ENCODE measurements at places on chromosomes 2 and 18.

DNA sequence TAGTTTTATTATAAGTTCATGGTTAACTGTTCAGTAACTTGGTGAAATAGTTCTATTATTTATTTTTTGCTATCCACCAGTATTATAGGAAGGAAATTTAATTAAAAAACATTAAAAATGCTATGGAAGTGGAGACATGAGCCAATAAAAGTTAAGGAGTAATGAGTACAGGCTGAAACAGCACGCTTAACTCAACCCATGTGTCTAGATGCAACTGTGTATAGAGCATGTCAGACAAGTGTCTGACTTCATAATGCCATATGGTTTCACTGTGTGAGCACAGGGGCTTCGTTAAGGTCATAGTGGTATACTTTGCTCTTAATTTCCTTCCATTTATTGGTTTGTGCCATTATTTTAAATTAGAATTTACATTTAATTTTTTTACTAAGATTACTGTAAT lies 566.8 kb upstream of the NRP2 start:
- no peak for DNase-seq

DNA sequence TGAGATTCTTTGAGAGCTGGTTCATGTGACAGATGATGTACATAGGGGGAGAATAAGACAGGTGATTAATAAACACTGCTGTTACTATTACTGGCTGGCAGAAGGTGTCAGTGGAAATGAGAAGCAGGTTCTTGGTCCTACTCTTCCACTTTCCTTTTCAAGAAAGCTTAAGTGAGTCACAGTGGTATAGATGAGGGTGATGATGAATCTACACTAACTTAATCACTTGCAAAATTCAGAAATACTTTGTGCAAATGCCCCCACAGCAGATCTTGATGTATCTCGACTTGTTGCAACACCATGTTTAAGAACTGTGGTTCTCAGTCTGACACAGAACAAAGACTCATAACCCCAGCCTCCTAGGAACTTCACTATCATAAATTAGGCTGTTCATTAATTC lies 35.9 kb upstream of the MGAT5 start:
- no peak for DNase-seq

- DNase-seq = no peak
These were observed 18.9 kb downstream of the MGAT5 start for GRCh38 chr2:134272806-134273205.

DNA sequence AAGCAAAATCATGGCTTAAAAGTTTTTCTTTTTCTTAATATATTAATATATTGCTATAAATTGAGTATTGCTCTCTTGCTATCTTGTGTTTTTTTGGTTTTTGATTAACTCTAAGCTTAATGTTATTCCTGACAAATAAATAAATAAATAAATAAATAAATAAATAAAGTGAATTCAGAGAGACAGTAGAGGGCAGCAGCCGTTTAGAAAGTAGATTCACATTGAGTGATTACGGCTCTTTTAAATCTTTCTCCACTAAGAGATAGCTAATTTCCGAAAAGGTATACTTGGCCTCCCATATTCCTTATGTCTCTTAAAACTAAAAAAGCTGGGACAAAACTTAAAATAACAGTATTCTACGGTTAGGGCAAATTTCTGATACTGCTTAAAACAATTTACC lies 34.3 kb downstream of the MSH2 start:
- peak; percentile 31 for DNase-seq

DNA sequence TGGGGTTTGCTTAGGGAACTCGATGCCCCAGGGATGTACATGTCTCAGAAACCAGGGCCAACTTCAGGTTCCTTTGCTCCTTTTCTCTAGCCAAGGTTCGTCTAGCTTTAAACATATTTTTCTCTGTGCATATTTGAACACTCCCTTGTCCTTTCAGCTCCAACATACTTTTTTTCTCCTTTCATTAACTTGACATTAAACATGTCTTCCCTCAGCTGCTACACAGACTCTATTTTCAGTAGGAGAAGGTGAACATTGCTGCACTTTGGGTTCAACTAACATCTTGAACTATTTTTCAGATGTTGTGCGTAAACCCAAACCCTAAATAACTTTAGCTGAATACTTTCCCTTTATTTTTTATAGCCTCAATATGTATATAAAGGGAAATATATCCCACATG lies 212.9 kb downstream of the MTX2 start:
- DNase-seq = no peak

- no peak for DNase-seq
These were observed 30.2 kb downstream of the NYAP2 start for GRCh38 chr2:225429717-225430116.

DNA sequence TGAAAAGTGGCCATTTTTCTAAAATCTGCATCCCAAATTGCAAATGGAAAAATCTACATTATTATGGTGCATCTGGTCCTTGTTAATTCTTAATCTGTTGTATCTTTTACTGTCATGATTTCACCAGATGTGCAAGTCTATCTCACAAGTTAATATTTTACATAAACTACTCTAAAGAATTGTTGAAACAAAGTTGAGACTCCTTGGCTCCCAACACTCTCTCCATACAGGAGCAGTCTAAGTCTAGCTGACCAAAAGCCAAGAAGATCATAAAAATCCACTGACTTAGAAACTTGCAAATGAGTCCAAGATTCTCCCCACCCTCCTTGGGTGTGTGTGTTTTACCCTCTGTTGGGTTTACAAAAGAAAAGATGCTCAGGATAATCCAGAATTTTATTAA lies 85.1 kb downstream of the NCKAP5 start:
- no peak for DNase-seq

- DNase-seq = no peak
These were observed 251.1 kb downstream of the INSIG2 start for GRCh38 chr2:118339386-118339785.

DNA sequence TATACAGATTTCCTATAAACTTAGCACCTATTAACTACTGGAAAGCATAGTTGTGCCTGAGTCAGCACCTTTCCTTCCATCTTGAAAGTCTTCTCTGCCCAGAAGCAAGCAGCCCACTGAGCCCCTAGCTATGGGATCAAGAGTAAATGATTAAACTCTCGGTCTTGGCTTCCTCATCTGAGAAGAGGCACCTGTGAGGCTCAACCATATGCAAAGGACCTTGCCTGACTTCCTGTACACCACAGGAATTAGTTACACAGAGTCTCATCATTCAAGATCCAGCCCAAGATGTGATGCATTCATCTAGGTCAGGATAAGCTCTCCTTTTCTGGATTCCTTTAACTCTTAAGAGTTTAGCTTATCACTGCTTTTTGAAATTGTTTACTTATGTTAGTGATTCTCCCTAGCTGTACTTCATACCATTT lies 96.0 kb downstream of the CDH2 start:
- no peak for DNase-seq

DNA sequence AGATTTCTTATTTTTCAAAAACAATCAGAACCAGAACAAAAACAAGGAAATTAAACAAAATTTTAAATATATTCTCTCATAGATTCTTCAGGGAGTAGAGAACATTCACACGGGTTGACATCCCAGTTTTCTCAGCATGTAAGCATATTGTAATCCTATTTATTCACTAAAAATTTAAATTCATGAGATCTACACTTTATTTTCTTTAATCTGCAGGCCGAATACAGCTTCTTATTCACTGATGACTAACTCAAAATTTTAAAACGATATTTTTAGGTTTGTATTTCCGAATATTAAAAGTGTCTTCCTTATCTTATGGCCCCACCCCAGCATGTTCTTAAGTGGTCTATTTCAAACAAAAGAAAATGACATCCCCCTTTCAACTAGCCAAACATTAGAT lies 262.4 kb downstream of the MEIS1 start:
- DNase-seq = no peak

- no peak for DNase-seq
These were observed 366.0 kb upstream of the SLC14A2 start for GRCh38 chr18:45249246-45249661.

DNA sequence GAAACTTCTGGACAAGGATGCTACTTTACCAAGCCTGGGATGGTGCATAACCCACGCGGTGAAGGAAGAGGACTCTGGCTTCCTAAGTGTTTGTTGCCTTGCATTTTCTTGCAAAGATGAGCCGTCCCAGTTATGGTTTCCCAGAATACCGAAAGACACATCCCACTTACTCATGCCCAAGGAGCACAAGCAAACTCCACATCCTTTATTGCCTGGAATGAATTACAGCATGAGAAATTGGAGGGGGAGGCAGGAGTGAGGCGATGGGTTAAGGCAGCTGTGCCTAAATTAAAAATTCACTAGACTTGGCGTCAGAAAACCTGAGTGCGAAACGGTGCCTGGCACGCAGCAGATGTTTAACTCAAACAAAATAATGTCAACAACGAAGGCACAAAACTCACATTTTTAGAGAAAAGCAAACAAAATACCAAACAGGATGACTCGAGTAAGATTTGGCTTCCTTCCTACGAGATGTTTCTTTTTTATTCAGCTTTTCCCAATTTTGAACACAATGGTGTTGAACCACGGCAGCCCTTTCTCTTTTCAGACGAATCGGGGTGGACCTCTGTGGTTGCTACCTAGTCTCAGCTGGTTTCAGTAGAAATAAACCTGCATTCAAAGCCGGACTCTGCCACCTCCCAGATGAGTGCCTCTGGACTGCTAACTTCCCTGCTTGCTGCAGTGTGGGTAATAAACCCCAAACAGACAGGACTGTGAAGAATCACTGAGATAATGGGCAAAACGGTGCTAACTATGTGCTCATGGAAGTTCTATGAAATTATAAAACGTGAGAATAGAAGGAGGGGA lies 100.3 kb upstream of the NCK2 start:
- DNase-seq = no peak

GRCh38 chr2:44543773-44544725 lies 182.3 kb downstream of the CAMKMT start:
- DNase-seq = peak; percentile 79

DNA sequence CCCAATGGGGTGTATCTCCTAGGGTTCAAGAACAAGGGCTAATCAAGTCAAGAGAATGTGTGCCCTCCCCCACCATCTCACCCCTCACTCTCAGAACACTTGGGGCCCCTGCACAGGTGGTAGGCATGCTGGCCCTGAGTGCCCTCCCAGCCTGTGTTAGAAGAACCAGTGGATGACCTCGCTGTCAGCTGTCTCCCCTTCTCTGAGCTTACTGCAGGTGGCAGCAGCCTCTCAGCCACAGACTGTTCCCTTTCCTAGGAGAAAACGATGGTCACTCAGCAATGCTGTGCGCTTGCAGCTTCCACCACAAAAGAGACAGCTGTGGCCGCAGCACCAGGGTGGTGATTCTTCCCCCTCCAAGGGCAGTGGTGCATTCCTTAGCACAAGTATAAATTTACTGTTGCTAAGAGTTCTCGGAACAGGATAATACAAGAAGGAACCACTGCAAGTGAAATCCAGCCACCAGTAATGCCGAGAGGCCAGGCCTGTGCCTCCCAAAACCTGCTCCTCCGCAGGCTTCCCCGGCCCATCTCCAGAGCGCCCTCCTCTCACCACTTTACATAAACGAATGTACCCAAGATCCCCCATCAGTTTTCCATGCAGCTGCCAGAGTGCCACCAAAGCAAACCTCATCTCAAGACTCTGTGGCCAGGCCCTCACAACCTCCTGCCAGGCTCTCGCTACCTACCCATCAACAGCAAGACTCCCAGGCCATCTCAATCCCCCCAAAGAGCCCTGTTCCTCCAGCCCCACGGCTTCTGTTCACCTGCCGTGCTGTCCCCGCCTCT lies 935 bp upstream of the RAMP1 start:
- DNase-seq = peak; percentile 86

GRCh38 chr18:36403896-36404820 lies 106.6 kb downstream of the FHOD3 start:
- no peak for DNase-seq

Measured in neural progenitor cell (in vitro differentiated cells).